ENCODE measurements at places on chromosomes 7 and 10.
A peak's percentile ranks its signal among the peaks of the same experiment; 100 is the strongest.

DNA sequence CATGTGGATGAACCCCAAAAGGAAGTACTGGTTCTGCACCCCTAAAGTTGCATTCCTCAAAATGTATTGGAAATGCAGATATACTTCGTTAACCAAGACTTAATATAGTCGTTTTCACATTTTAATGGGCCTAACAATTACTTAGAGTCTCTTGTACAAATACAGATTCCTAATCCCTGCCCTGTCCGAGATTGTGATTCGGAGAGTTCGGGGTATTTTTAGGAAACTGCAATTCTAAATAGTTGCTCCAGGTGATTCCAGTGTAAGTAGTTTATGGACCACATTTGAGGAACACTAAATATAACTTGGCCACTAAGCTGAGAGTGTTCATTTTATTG, 830 bp downstream of the TRUB1 start:
- DNase-seq, result no peak
- no peaks in the 10 kb centered on the region for H3K27me3 ChIP-seq
- H3K4me3 ChIP-seq, result peak overlapping the region; percentile 92
- peak overlapping the region; percentile 99 for H3K27ac ChIP-seq
- H3K4me1 ChIP-seq, result peaks cover 21% of the 10 kb centered on the region

DNA sequence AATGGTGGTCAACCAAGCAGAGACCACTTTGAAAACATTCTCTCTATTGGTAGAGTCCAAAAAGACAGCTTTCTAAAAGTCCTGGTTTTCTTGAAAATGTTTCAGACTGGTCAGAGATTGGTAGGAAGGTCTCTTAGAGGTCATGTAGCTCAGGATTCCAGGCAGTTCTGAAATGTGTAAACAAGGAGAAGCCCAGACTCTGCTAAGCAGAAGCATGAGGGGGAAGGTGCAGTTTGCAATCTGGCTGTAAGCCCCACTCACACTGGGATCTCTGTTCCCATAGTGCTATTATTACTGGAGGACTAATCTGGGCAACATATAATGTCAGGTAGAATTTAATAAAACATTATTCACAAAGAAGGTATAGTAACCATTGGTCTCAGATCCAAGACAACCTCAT, 101.1 kb downstream of the MAGI2 start:
- no peaks in the 10 kb centered on the region for H3K36me3 ChIP-seq
- no peak overlapping the region for H3K27ac ChIP-seq
- H3K4me1 ChIP-seq, result peaks cover 5% of the 10 kb centered on the region
- no peaks in the 10 kb centered on the region for H3K27me3 ChIP-seq
- no peak for DNase-seq

GRCh38 chr10:17736223-17736622, 15.8 kb upstream of the TMEM236 start:
- no peaks in the 10 kb centered on the region for H3K27me3 ChIP-seq
- no peak overlapping the region for H3K27ac ChIP-seq
- DNase-seq, result no peak
- H3K4me3 ChIP-seq, result no peak overlapping the region
- no peaks in the 10 kb centered on the region for H3K4me1 ChIP-seq
- no peaks in the 10 kb centered on the region for H3K36me3 ChIP-seq

DNA sequence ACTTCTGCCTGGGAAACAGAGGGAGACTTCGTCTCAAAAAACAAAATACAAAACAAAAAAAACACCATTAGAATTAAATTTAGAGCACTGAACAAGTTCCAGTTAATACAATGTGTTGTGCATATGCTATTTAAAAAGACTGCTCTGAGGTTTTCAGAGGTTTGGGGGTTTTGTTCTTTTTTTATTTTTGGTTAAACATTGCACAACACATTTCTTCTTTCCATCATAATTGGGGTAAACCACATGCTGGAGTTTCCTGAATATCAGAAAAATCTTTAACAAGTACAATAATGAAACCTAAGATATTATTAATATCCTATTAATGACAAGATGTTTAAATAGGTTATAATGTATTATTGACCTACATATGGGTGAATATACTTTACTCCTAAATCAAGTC, 26.3 kb downstream of the IGF2BP3 start:
- no peaks in the 10 kb centered on the region for H3K27me3 ChIP-seq
- H3K4me3 ChIP-seq, result no peak overlapping the region
- no peak for DNase-seq
- no peaks in the 10 kb centered on the region for H3K4me1 ChIP-seq
- peaks cover 19% of the 10 kb centered on the region for H3K36me3 ChIP-seq
- no peak overlapping the region for H3K27ac ChIP-seq

- H3K27ac ChIP-seq, result peak overlapping the region; percentile 26
- no peaks in the 10 kb centered on the region for H3K27me3 ChIP-seq
- no peaks in the 10 kb centered on the region for H3K36me3 ChIP-seq
- H3K4me3 ChIP-seq, result no peak overlapping the region
- DNase-seq, result no peak
Measured at GRCh38 chr10:124641282-124642087, 102.7 kb downstream of the FAM53B start.

Data from mesothelial cell of epicardium (in vitro differentiated cells).